ENCODE measurements at places on chromosomes 5 and 9.

- DNase-seq, result no peak
Measured at GRCh38 chr9:3441197-3441816, 84.5 kb downstream of the RFX3 start.

- no peak for DNase-seq
Measured at GRCh38 chr9:95627802-95628201, 111.0 kb upstream of the PTCH1 start.

DNA sequence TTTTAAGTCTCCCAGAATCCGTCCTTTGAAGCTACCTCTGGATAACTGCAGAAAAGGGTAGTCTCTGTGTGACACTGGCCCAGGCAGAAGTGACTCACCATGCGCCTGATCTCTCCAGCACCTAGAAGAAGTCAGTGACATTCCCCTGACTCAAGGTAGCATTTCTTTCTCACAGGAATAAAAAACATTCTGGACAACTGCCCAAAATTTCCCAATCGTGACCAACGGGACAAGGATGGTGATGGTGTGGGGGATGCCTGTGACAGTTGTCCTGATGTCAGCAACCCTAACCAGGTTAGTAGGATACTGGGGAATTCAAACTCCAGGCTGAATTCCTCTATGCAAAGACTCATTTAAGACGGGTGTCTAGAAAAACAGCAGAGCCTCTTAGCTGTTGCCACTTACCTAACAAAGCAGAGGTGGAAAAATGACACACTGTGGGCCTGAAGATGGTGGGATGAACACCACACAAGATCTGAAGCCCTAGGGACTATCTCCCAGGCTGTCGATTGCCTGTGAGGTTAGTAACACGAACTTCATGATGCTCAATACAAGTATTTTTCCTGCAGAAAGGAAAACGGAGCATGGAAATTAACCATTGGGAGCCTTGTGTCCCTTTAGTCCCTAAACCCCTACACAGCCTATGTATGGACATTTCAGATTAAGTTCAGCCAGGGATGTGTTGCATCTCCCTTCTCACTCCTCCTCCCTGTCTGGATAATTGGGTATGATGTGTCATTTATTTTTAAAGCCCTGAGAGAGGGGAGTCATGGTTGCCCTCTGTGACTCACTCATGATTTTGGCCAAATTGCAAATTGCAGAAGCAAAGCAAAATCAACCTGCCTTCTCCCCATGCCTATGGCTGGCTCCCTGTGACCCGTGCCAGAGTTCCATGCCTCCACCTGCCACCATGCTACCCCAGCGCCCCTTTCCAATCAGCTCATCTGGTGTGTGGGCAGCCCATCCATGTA lies 37.2 kb downstream of the THBS4 start:
- DNase-seq, result no peak

GRCh38 chr9:136634904-136635303 lies 27.8 kb upstream of the EGFL7 start:
- no peak for DNase-seq

DNA sequence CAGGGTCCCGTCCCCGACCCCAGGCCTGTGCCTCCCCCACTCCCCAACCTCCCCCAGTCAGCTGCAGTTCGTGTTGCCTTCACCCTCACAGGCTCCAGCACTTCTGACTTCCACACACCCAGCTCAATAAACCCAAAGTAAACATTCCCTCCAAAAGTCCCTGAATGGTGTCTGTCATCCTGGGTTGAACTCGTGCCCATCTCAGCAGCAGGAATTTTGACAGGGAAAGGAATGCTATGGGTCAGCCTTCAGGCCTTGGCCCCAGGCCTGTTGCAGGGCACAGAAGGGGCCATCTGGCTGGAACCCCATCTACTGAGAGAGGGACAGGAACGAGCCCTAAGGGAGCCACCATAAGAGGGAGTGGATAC lies 29.6 kb upstream of the CNOT6 start:
- DNase-seq, result no peak

GRCh38 chr9:132716007-132716406 lies 45.7 kb downstream of the GTF3C4 start:
- no peak for DNase-seq

- no peak for DNase-seq
Measured at GRCh38 chr5:174614500-174615135, 109.8 kb upstream of the MSX2 start.

GRCh38 chr9:28365020-28365640 lies 791.8 kb upstream of the C9orf72 start:
- DNase-seq, result no peak

GRCh38 chr5:119393746-119394145 lies 37.9 kb downstream of the TNFAIP8 start:
- DNase-seq, result no peak

GRCh38 chr9:86405926-86406325 lies 51.7 kb upstream of the TUT7 start:
- no peak for DNase-seq

GRCh38 chr9:129201866-129202265 lies 23.8 kb upstream of the IER5L start:
- no peak for DNase-seq

DNA sequence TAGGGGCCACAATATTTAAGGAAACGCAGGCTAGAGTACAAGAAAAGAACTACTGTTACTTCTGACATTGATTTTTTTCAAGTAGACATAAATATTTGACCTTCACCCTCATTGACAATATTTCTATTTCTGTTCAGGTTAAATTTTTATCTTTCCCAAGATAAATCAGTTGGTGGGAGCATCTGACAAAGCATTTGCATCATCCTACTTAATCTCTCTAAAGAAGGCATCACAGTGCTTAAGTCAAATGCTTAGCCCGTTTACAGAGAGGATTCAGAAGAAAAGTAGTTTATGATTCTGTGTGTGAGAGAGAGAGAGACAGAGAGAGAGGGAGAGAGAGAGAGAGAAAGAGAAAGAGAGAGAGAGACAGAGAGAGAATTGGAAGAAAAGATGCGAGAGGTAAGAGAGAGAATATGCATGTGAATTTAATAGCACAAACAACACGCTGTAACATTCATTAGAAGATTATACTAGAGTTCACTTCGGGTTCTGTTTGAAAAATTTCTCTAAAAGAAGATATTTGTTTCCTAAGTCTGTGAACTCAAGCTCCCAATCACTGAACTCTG lies 1093.3 kb upstream of the CDH6 start:
- no peak for DNase-seq

DNA sequence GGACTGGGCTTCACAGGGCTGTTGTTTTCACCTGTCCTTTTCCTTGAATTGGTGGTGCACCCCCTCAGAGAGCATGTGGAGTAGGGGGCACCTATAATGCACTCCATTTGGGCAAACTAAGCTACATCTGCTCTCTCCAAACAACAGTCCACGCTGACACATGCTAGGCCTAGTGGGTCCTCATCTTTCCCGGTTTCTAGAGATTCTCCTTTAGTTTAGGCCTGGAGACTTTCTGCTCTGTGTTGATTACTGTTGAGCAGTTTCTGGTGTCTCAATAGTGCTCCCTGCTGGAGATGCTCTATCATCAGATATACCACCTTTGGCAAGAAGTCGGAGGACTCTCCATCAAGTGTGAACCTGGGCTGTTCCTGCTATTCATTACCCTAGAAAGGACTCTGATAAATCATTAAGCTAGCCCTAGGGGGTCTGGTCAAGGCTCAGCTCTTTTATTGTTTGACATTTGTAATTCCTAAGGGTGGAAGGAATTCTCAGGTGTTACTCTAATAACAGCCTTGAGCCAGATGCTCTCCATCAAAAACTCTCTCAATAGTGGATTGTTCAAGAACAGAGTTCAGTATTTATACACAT lies 64.0 kb upstream of the FYB1 start:
- peak; percentile 33 for DNase-seq
